Right lung (tissue), 10 donors: ENCODE measurements at places on chromosomes 5 and 9.

- no peak for DNase-seq
These were observed 10.9 kb downstream of the AK1 start for GRCh38 chr9:127866535-127866934.

DNA sequence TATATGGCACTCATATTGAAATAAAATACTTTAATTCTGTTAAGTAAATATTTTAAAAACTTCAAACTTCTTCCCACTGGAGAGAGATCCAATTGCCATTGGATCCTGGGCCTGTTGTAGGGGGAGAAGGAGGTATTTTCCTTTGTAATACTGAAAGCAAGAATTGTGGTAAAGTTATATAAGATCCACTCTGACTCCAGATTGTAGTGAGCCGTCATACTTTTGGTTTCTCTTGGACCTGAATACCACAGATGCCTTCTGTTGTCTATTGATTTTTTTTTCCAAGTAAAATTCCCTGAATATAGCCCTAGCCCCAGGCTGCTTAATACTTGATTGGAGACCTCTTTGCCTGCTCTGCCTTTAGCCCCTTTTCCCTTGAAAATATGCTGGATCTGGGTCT, 86.9 kb downstream of the ATG10 start:
- DNase-seq = no peak

DNA sequence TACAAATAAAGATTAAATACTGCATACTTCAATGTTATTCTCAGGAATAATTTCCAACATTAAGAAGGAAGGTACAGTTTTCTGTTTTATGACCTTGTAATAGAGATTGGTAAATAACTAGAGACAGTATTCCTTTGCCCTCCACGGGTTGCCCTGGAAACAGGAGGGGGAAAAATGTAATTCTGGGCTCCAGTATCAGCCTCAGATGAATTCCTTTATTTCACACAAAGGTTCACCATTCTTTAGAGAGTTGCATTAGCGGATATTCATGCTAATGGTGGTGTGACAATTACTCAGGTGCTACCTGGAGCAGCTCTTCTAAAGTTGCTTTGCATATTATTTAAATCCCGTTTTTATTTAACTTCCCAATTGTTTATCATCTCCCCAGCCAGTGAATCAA, 42.6 kb downstream of the CETN3 start:
- DNase-seq = no peak

DNA sequence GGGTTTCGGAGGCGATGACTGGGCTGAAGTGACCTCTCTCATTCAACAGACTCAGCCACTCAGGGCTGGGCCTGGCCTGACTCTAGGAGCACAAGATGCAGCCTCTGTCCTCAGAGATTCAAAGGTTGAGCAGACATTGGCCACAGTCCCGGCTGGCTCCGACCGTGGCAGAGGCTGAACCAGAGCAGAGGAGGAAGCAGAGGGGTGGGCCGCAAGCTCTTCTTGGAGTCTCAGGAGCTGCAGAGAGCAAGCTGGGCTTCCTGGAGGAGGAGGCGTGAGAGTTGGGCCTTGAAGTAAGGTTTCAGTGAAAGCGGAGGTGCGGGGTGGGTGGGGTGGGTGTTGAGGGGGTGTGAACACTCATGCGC, 37.6 kb downstream of the ALG2 start:
- DNase-seq = no peak

DNA sequence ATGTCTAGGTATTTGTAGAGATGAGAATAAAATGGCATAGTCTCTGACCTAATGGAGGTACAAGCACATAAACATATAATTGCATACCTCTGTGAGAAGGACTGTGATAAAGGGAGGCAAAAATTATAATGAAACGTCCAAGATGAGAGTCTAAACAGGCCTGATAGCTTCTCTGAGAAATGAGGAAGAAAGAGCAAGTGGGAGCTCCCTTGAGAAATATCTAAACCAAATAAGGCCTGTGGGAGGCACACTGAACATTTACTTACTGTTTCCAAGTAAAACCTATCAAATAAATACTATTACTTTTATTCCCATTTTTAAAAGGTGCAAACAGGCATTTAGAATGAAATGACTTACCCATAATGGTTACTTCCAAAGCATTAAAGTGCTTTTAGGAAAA, 125.6 kb upstream of the PAPPA start:
- no peak for DNase-seq

GRCh38 chr9:134388289-134388808, 62.1 kb downstream of the RXRA start:
- DNase-seq = no peak

GRCh38 chr5:173245319-173246134, 10.5 kb upstream of the NKX2-5 start:
- no peak for DNase-seq

DNA sequence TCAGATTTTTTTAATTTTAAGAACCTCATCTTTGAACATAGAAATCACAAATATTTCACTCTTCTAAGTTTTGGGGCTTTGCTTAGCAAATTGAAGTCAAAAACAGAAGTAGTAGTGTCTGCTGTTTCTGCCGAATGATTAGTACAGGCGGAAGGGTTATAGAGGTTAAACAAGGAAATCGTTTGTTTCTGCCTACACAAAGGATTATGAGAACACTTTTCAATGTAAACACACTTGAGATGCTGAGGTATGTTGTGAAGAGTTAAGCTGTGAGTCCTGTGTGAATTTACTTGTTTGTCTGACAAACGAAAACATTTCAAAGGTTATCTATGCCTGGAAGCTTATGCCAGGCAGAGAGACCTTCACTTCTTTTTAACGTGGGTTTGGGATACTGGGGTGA, 224.8 kb downstream of the CETN3 start:
- no peak for DNase-seq

- DNase-seq = no peak
These were observed 36.0 kb downstream of the HMGXB3 start for GRCh38 chr5:150036513-150036912.

DNA sequence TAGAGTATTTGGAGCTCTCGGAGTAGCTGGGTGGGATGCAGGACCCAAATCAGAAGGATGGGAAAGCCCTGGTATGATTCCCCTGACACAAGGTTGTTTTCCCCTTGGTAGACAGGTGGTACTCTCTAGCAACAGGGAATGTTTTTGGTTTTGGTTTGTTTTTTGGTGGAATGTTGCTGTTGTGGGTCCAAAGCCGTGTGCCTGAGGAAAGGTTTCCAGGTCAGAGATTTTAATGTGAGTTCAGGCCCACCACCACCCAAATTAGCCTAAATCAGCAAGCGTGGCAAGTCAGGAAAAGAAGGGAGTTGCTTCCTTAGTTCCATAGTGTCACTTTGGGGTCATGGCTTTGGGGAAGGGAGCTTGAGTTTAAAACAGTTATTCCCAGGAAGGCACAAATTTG, 385.5 kb downstream of the RAB3C start:
- DNase-seq = no peak

GRCh38 chr9:99181206-99181605, 40.5 kb downstream of the ALG2 start:
- no peak for DNase-seq
